ELF-1 (cell line): ENCODE measurements at places on chromosomes 2 and 18.
A peak's percentile ranks its signal among the peaks of the same experiment; 100 is the strongest.

- no peak for DNase-seq
Observed at GRCh38 chr2:52862801-52863200, 904.8 kb upstream of the CHAC2 start.

GRCh38 chr2:241511091-241511741 lies 2.8 kb upstream of the STK25 start:
- DNase-seq = no peak

DNA sequence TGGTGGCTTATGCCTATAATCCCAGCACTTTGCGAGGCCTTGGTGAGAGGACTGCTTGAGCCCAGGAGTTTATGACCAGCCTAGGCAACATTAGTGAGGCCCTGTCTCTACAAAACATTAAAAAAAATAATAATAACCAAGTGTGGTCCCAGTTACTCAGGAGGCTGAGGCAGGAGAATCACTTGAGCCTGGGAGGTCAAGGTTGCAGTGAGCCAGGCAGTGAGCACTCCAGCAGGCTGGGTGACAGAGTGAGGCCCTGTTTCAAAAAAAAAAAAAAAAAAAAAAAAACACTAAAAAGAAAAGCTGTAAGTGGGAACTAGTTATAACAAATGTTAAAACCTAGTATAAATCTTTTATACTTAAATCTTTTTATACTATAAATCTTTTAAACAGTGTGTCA lies 146.2 kb upstream of the ITGA4 start:
- DNase-seq = no peak

DNA sequence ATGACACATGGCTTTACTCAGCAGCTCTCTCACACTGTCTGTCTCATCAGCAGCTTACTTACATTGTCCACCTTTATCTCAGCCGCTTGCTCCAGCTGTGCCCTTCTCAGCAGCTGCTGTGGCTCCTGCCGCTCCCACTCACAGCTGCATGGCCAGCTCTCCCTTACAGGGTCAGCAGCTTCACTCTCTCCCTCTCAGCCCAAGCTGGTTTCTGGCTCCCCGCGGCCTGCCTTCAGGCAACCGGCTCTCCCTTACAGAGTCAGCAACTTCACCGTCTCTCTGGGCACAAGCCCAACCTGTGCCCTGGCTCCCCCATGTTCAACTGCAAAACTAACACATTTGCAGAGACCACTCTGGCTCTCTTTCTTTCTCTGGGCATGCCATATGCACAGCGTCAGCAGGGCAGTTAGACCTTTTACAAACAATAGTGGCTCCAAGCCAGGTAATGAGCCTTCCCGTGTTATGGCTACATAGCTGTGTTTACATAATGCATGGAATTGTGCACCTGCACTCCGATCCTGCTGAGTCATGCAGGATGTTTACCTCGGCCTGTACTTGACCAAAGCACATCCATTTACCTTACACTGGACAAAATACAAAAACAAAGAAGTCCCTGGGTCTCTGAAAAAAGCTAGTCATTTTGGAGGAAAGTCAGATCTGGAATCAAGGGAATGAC lies 167.3 kb downstream of the DOK6 start:
- no peak for DNase-seq

DNA sequence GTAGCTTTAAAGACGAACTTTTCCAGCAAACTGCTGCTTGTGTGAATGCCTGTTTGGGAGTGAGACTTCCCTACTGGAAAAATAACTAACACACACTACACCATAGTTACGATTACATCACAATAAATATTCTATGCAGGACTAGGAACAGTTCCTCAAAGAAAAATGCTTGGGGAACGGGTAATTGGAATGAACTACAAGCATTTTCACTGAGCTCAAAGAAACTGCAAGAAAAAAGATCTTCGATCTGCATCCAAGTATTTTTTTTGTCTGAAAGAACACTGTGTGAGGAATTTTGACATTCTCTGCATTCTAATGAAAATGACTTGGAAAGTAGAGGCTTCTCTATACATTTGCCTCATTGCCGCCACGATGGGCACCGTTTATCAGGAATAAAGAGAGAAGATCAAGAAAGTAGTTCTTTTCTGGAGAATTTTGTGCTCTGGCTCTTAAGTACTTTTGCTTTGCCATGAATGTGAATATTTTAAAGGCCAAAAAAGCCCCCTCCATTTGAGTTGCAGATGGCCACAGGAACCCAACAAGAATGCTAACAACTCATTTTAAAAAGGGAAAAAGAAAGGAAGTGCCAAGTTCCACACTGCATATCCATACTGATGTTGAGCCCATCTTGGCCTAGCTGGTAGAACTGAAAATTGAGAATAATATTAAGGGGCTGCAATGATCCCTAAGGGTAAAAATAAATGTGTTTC lies 13.6 kb downstream of the LYPD1 start:
- no peak for DNase-seq

DNA sequence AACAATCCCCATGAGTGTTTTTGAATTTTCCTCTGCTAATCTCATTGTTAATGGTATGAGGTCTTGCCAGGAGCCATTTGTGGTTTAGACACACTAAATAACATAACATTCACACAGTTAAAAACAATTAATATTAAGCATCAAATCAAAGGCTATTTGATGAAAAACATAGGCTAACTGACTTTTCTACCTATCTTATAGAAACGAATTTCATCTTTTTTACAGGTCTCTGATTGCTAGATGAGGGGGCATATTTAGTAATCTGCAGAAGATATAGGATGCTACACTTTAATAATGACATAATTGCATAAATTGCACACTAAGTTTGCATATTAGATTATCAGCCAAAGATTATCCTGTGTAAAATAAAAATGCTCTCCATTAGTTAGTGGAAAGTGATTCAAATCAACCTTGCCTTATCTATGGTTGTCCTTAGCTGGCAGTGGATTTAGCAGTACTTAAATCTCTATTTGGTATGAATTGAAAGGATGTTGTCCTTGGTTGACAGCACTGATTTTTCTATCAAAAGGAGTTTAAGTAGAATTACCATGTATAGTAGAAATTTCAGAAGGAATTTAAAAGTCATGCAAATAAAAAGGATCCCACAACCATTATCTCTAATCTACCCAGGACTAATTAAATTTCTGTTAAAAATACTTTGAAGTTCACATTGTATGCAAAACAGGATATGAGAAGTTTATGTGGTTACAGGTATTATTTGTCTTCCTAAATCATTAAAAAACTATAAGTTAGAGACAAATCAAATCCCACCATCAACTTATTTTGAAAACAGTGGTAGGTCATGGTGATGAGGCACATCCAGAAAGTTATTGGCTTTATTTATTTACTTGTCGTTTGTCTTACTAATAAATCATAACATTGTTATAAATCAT lies 50.6 kb upstream of the SPAG16 start:
- DNase-seq = no peak

DNA sequence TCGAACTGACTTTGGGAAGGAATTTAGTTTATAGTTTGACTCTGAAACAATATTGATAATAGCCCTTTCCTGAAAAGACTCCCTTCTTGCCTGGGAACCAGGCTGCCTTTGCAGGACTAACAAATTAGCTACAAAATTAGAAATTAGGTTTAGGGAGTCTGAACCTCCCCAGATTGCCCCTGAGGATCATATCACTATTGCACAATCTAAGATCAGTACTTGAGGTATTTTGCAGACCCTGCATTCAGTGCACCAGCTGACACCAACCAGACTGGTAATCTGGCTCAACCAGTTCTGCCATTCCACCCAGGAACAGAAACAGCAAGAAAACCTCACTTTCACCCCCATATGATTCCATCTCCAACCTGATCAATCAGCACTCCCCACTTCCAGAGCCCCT lies 131.8 kb upstream of the GALNT5 start:
- peak; percentile 12 for DNase-seq

DNA sequence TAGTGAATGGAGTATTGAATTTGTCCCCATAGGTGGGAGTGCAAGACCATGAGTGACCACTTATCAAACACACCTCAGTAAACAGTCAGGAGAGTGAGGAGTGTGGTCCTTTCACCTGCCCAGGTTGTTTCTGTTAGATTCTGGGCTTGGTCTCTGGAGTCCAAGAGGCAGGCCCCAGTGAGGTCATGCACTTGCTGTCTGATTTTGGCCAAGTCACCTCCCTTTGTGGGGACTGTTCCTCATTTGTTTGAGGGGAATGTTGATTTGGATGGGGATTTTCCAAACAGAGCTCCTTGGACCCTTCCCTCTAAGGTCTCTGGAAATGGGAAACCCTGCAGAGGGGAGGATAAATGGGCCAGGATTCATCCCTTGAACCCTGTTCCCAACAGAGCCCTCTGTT lies 7.3 kb downstream of the IL1RN start:
- no peak for DNase-seq

- DNase-seq = no peak
Observed at GRCh38 chr2:198762441-198762840, 695.3 kb downstream of the SATB2 start.

GRCh38 chr2:108607706-108608301 lies 73.5 kb downstream of the LIMS1 start:
- no peak for DNase-seq

- DNase-seq = no peak
Observed at GRCh38 chr18:33355263-33355662, 85.3 kb downstream of the CCDC178 start.

GRCh38 chr2:36780231-36780839 lies 83.8 kb downstream of the VIT start:
- peak; percentile 58 for DNase-seq

- no peak for DNase-seq
Observed at GRCh38 chr2:219570924-219571310, 422 bp downstream of the OBSL1 start.

- no peak for DNase-seq
Observed at GRCh38 chr2:23862716-23863426, 64.1 kb downstream of the ATAD2B start.

DNA sequence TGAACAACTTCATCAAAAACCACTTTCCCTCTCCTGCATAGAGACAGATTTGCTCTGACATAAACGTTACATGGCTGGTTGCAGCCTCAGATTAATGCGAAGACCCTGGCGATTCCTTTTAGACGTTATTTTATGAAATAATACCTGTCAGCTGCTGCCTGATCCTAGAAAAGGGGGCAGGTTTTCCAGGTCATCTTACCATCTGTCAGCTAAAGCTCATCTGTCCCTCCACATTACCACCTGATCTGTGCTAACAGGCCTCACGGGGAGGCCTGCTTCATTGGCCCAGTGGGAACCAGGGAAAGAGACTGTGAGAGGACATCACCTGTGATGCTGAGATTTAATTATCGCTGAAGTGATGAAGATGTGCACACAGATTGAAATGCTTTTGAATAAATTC lies 261.0 kb downstream of the ARHGAP15 start:
- DNase-seq = no peak

DNA sequence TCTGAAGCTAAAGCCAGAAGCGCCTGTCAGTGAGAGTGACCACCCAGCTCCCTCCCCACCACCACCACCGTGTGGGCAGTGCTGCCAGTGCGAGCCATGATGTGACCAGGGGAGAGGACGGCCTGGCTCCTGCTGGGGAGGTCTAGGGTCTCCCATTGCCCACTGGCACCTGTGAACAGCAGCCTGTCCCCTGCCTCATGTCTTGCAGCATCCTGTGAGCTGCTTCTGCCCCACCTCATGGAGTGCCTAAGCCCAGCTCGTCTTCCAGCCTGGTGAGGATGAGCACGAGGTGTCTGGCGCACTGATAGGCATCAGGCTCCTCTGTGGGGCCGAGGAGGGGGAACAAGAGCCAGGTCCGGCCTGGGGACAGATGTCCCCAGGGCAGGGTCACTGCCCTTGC lies 61.4 kb downstream of the FAM168B start:
- DNase-seq = no peak

- DNase-seq = no peak
Observed at GRCh38 chr2:105929516-105929915, 184.8 kb downstream of the NCK2 start.

- DNase-seq = no peak
Observed at GRCh38 chr2:182933629-182934028, 67.2 kb upstream of the FRZB start.

DNA sequence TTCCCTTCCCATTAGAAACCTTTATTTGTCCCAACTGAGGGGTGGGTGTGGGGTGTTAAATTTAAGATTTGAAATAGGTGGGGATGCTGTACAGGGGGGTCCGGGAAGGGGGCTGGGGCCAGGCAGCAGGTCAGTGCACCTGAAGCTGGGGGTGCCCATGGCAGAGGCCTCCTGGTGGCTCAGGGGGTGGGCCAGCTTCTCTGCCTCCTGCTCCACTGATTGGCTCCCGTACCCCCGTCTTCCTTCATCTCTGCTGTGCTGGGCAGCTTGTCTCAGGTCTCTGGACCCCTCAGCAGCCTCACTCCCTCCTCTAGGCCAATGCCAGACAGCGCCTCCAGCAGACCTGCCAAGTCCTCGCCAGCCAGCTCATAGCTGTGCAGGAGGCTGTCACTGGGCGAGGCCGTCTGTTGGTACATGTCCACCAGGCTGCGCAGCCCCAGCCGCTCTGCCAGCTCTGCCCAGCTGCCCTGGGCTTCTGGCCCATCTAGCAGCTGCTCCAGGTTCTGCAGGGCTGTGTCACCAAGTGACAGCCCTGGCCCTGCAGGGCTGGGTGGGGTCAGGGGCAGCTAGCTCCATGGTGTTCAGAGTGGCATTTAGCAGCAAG lies 2.0 kb upstream of the ANKRD62 start:
- no peak for DNase-seq

- no peak for DNase-seq
Observed at GRCh38 chr2:96835830-96836229, 8.0 kb downstream of the ANKRD23 start.

DNA sequence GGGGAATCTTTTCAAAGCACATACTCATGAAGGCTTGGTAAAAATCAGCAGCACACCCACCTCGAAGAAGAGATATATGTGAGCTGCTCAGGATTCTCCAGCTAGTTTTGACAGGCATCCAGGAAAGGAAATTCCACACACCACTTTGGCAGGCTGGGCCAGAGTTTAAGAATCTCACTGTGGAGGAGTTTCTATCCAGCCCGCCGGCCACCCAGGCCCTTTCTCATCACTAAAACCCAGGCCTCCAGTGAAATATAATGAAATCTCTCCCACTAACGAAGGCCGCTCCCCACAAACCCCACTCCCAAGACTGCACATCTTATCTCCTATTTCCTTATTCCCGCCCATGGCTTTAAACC lies 202.0 kb downstream of the GLI2 start:
- no peak for DNase-seq

- no peak for DNase-seq
Observed at GRCh38 chr2:128589681-128590080, 271.0 kb upstream of the HS6ST1 start.

DNA sequence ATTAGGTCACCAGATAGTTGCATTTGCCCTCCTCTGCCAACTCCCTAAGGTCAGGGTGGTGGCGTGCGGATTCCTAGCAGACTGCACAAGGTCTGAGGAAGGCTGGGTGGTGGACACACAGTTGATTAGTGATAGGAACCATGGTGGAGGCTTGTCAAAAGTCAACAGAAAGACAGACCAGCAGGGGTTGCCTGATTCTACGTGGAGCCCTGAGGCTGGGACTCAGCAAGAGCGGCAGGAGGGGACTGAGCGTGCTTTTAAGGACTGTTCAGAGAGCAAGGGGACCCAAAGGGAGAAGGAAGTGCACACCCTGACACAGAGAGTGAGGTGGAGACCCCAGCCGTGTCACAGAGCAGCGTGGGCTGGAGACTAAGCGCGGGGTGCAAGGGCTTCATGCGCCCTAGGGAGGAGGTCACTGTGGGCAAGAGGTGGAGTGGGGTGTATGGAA lies 513.2 kb downstream of the RNF144A start:
- peak; percentile 61 for DNase-seq
